Retina (tissue), 1 donor: ENCODE measurements at places on chromosomes 4 and X.

DNA sequence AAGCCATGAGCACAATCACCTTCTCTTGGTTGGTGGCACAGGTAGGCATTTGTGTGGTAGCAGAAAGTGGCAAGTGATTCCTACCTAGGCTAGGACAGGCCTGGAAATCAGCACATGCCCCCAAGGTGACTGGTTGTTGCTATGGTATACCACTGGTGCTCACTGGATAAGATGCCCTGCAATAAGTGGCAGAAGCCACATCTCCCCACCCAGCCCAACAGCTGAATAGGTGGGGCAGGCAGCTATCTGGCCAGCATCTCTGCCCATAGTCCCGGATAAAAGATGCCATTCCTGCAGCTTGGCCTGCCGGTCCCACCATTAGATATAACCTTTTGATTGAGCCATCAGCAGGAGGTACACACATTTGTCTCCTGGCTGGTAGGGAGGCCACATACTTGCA, 21.1 kb downstream of the AMER1 start:
- DNase-seq = no peak

GRCh38 chrX:50168241-50168687, 32.5 kb downstream of the AKAP4 start:
- DNase-seq = no peak

- DNase-seq = no peak
Observed at GRCh38 chrX:129732857-129733256, 5.9 kb upstream of the XPNPEP2 start.

GRCh38 chr4:127486248-127486647, 146.5 kb upstream of the INTU start:
- DNase-seq = no peak

- no peak for DNase-seq
Observed at GRCh38 chr4:4762909-4763821, 96.3 kb upstream of the MSX1 start.

DNA sequence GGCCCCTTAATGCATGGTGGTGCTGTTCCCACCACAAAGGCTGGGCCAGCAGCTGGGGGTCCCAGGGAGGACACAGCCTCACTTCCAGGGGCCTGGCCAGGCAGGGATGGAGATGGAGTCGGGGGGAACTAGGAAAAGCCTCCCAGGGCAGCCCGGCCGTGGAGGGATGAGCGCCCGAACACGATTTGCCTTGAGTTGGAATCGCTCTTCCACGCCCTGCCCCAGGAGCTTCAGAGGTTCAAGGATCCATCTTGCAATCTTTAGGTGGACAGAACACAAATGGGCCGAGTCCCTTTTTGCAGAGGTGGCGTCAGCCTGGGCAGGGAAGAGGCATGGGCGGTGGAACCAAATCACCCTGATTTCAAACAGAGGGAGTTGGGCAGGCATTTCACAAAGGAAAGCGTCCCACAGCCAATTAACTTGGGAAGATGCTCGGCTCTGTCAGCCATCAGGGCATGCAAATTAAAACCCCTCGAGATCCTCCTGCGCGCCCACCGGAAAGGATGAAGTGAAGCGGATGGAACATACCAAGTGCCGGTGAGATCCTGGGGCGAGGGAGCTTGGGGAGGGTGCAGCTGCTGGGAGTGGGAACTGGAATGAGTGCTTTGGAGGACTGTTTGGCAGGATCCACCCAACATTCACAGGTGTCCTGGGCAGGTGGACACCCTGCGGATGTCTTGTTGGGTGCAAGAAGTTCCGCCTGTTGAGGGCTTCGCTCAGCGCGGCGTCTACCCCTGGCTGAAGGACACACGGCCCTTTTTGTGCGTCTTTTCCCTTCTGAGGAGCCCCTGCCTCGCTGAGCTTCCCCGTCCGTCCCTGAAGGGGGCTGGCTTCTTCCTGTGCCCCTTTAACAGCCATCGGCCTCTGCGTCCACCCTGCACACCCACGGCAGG, 75.7 kb downstream of the HTRA3 start:
- DNase-seq = peak; percentile 46

GRCh38 chrX:134794692-134795091, 136.4 kb upstream of the PLAC1 start:
- DNase-seq = no peak

- DNase-seq = no peak
Observed at GRCh38 chr4:113694008-113694407, 67.5 kb downstream of the CAMK2D start.

GRCh38 chr4:111494971-111495370, 650.3 kb upstream of the FAM241A start:
- DNase-seq = no peak

- DNase-seq = no peak
Observed at GRCh38 chr4:184938871-184939270, 79.4 kb upstream of the HELT start.

- no peak for DNase-seq
Observed at GRCh38 chrX:32877592-32877991, 333.8 kb downstream of the DMD start.

GRCh38 chrX:32778965-32779364, 432.4 kb downstream of the DMD start:
- no peak for DNase-seq

DNA sequence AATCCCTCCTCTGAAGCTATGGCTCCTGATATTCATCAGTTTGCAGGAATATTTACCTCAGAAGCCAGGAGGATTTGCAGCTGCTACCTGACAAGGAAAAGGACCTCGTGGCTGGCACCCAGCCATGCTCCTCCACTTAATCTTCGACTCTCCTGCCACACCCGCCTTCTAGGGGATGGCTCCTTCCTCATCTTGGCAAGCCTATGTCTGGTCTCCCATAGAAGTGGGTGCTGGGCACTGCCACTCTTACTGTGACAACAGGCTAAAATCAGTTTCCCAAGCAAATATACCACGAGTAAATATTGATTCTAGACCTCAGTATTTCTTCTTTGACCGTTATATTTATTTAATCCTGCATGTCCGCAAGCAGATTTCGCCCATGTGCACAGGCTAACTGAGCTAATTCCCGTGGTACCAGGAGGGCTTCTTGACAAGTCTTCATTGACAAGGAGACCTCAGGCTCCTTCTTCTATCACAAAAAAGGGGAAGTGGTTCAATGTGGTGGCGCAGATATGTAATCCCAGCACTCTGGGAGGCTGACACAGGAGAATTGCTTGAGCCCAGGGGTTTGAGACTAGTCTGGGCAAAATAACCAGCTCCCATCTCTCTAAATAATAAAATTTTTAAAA, 52.6 kb upstream of the DCTD start:
- no peak for DNase-seq

GRCh38 chrX:142249721-142250120, 44.6 kb upstream of the MAGEC2 start:
- DNase-seq = no peak

GRCh38 chr4:52202931-52203330, 151.8 kb downstream of the SPATA18 start:
- DNase-seq = no peak

DNA sequence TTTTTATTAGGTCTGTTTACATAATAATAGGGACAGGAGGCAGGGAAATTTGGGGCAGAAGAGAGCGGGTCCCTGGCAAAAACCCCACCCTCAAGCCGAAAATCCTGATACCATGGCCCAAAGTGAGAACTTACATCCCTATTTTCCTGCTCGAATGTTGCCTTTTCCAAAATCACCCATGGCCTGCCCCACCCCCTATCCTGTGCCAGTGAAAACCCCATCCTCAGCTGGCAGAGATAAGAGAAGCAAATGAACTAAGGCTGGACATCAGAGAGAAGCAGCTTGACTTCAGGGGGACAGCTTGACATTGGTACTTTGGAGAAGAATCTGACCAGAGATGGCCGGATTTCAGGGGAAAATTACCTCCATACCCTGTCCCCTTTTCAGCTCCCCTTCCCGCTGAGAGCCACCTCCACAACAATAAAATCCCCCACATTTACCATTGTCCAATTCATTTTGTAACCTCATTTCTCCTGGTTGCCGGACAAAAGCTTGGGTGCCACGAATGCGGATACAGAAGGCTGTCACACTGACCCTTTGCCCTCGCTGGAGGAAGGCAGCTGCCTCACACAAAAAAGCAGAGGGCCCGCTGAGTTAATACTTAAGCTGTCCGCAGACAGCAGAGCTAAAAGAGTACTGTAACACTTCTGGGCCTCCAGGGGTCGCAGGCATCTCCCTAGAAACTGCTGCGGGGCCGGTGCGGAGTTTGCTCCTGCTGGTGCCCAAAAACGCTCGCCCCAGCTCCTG, 196.2 kb downstream of the SNCA start:
- peak; percentile 66 for DNase-seq

DNA sequence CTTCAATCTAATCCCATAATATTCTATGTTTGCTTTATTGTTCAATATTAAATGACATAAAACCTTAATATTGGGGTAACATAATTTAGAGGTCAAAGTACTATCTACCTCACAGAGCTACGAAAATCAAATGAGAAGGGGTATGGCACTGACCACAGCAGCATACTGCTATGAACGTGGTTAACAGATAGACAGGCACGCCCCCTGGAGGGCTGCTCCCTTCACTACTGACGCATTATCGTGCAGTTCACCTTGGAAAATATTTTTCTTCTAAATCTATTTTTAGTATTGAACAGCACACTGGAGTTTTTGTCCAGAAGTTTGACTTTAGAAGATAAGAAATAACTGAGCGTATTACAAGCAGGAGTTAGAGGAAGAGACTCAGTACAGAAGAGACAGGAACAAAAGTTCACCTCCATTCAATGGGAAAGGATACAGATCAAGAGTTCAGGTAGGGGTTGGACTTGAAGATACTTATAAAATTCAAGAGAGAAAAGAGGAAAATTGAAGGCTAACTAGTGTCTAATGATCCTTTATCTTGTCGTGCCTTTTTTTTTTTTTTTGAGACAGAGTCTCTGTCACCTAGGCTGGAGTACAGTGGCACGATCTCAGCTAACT, 22.7 kb downstream of the MAP9 start:
- DNase-seq = peak; percentile 49

GRCh38 chr4:23768541-23768940, 121.3 kb downstream of the PPARGC1A start:
- no peak for DNase-seq

- no peak for DNase-seq
Observed at GRCh38 chr4:139806929-139807328, 141.3 kb downstream of the MGST2 start.

DNA sequence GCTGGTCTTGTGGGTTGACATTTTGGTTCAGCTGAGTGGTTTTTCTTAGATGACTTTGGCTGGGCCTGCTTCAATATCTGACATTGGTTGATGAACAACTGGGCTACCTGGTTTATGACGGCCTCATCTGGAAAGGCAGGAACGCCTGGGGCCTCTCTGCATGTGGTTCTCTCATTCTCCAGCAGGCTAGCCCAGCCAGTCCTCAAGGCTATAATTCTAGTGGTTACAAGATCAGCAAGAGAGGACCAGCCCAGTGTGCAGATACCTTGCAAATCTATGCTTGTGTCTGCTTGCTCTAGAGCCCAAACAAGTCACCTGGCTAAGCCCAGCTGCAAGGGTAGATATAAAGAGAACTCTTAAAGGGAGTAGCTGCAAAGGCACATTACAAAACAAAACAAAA, 214.2 kb upstream of the PUDP start:
- no peak for DNase-seq

DNA sequence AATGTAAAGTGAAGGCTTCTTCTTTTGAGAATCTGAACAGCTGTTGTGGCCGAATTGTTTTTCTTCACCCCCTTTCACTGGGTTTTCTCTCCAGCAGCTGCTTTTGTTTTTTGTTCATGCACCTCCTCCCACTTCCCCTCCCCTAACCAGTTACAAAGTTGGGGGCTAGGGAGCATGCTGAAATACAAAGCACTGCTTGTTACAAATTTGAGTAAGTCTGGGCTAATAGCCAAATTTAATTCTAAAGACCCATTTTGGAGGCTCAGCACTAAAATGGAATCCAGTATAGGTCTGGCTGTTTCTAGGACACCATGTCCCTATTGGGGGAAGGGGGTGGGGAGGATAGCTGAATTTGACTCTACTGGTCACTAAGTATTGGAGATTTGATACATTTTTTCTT, 89.2 kb upstream of the GPM6B start:
- DNase-seq = peak; percentile 9

- no peak for DNase-seq
Observed at GRCh38 chrX:40207626-40208025, 109.9 kb upstream of the BCOR start.

- no peak for DNase-seq
Observed at GRCh38 chr4:152919826-152920225, 16.3 kb upstream of the FHDC1 start.

DNA sequence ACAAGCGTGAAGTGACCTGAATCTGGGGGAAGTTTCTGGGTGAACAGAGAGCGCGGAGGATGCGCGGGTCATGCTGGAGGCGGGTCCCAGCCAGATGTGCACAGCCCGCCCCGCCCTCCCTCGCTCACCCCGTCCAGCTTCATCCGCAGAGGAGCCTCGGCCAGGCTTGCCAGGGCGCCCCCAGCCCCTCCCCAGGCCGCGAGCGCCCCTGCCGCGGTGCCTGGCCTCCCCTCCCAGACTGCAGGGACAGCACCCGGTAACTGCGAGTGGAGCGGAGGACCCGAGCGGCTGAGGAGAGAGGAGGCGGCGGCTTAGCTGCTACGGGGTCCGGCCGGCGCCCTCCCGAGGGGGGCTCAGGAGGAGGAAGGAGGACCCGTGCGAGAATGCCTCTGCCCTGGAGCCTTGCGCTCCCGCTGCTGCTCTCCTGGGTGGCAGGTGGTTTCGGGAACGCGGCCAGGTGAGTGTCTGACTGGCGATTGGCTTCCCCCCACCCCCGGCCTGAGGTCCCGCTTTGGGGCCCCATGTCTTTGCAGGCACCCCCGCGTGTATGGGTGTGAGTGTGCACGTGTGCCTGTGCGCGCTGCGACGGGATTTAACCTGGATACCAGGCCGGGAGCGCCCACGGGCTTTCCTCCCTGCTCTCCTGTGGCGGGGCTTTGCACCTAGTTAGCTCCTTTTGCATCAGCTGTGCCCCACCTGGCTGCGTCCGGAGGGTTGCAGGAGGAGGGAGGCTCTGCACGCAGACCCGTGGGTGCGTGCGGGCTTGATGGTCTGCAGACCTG, at the start of gene EGFL6:
Gene EGFL6, plus strand, starts transcription at position 123 of the 782 bp plus-strand sequence. Its CDS starts 261 bp downstream, at position 384.
- DNase-seq = no peak

- no peak for DNase-seq
Observed at GRCh38 chrX:10665681-10666080, 45.3 kb upstream of the MID1 start.

- no peak for DNase-seq
Observed at GRCh38 chr4:163679189-163679588, 184.7 kb downstream of the TMA16 start.

DNA sequence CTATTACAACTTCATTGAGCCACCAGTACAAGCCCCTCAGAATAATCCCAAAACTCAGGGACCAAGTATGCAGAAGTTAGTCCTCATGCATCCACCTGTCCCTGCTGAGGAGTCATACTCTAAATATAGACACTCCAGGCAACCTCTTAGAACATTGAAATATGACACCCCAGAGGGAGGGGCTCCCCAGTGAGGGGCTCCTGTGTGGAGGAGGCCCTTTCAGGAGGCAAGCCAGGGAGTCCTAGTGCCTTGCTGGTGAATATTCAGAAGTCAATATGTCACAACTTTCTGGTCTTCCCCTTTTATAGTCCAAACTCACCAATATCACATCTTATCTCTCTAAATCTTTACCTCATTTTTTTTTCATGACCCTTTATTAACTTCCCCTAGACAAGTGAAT, 1.6 kb upstream of the ARMCX6 start:
- DNase-seq = no peak
